Aorta (tissue), 5 donors: ENCODE measurements at places on chromosomes 7 and 10. TPM values are rescaled to one million over a fixed set of nuclear protein-coding genes. Genes with fewer than 3 reads are reported as not detected.

GRCh38 chr10:83680470-83680891, 458.8 kb upstream of the GHITM start:
- DNase-seq = no peak

Gene ATG9B
- total RNA-seq = 0.12 TPM

Gene DYNC1I1
- total RNA-seq = 11.0 TPM

Gene PNLIPRP3
- not detected for total RNA-seq

DNA sequence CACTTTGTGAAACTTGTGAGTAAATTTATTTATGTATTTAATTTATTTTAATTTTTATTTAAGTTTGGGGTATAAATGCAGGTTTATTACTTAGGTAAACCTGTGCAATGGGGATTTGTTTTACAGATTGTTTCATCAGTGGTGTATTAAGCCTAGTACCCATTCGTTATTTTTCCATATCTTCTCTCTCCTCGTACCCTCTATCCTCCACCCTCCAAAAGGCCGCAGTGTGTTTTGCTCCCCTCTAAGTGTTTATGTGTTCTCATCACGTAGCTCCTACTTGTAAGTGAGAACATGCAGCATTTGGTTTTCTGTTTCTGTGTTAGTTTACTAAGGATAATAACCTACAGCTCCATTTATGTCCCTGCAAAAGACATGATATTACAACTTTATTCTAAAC, 145.4 kb upstream of the SMIM30 start:
- no peak for DNase-seq

GRCh38 chr10:103449208-103450144, 2.7 kb downstream of the CALHM2 start:
- no peak for DNase-seq

- no peak for DNase-seq
These were observed 48.4 kb downstream of the GATA3 start for GRCh38 chr10:8102708-8103401.

- no peak for DNase-seq
These were observed 147.5 kb downstream of the PCDH15 start for GRCh38 chr10:54653518-54653917.

- no peak for DNase-seq
These were observed 35.2 kb downstream of the EEPD1 start for GRCh38 chr7:36188266-36188665.

DNA sequence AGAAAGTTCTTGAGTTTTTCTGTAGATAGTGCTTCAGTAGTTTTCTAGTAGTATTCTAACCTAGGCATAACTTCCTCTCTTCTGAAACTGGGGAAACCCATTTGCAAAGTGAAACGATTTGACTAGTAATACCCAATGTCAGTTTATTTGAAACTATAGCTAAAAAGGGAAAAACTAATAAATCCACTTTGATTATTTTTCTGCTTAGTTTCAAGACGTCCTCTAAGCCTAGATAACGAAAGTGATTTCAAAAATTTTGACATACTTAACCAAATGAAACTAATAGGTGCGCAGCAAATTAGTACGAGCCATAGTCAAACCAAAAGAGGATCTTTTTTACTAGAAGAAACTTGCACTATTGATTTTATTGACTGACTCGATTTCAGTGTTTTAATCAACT, 9.8 kb upstream of the SP8 start:
- no peak for DNase-seq

- DNase-seq = no peak
These were observed 158.6 kb upstream of the PITRM1 start for GRCh38 chr10:3331187-3331586.

DNA sequence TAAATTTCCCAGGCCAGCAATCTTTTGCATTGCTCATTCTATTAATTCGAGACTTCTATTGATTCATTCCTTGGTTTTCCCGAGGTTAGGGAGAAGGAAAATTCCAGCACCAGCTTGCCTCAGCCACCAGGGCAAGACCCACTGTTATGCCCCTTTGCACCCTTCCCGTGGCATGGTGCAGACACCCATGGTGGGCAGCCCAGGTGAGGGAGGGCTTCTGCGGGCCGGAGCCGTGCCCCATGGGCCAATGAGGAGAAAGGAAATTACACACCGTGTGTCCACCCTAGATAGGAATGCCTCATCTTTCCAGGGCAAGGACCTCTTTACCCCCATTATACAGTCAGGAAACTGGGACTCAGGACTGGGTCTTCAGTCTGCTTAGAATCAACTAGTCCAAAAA, 4.5 kb upstream of the GRID1 start:
- DNase-seq = peak; percentile 1

Gene GRM3
- not detected for total RNA-seq

GRCh38 chr10:101018118-101018599, 12.8 kb downstream of the PDZD7 start:
- DNase-seq = peak; percentile 62

DNA sequence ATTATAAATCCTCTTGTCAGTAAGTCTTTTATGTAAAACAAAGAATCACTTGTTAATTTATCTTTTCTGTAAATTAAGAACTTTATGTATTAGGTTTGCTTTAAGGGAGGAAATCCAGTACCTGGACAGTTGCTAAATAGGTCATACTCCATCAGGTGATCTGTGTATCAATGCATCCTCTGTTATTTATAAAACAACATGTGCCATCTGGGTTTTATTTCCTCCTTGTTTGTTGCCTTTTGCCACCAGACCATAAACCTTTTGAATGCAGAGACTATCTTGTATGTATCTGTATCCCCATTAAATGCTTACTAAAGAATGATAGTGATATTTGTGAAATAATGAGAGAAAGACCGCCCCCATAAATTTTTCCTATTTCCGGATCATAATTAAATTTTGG, 70.0 kb downstream of the SLC35B4 start:
- no peak for DNase-seq

GRCh38 chr7:152866125-152866524, 106.6 kb downstream of the ACTR3B start:
- DNase-seq = no peak

Gene DPP6
- not detected for total RNA-seq

- no peak for DNase-seq
These were observed 287.0 kb upstream of the CDC14C start for GRCh38 chr7:48637382-48637781.

DNA sequence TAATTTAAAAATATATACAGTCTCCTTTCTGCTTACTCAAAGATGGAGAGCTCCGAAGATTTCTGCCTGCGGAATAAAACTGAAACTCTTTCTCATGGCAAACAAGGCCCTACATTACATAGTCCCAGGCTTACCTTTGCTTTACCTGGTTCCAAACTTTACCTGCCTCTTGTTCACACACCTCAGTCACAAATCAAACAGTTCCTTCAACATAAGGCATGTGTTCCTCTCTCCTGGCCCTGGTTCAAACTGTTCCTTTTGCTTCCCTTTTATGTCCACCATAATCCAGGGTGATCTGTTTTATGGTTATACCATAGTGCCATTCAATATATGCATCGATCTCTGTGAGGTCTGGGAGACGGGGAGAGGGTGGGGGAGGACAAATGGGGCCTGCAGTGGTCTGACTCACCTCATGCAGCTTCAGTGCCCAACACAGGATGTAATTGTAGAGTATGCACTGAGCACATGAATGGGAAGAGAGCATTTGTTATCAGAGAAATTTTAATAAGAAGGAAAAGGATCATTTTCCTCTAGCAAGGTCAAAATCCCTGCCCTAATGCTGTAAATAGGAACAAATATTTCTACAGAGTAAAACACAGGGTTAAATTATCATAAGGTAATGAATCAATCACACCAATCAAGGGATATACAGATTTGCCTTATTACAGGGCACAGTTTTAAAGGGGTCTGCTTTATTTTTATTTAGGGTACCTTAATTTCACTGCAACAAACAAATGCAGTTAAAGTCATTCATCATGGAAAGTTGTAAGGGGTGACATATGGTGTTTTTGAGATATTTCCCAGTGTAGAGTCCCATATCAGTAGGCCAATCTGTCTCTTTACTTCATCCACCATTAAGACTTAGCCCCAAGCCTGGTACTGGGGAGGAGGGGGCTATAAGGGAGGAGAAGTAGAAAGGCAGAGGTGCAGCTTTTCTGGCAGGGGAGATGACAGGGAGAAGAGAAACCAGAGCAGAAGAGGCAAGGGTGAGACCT, 88.8 kb upstream of the PDE1C start:
- DNase-seq = no peak

- DNase-seq = no peak
These were observed 141.3 kb downstream of the PTPRN2 start for GRCh38 chr7:158446281-158446680.

DNA sequence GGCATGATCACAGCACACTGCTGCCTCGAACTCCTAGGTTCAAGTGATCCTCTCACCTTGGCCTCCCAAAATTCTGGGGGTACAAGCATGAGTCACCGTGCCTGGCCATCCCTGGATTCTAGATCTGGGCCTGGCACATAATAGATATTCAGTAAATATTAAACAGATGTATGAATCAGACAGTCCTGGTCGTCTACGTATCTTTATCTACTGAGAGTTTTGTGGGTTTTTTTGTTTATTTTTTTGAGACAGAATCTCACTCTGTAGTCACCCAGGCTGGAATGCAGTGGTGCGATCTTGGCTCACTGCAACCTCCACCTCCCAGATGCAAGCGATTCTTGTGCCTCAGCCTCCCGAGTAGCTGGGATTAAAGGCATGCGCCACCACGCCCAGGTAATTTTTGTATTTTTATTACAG, 24.3 kb upstream of the ITGB1 start:
- DNase-seq = no peak

- DNase-seq = peak; percentile 89
These were observed 1.4 kb downstream of the HTRA1 start for GRCh38 chr10:122462533-122463465.

DNA sequence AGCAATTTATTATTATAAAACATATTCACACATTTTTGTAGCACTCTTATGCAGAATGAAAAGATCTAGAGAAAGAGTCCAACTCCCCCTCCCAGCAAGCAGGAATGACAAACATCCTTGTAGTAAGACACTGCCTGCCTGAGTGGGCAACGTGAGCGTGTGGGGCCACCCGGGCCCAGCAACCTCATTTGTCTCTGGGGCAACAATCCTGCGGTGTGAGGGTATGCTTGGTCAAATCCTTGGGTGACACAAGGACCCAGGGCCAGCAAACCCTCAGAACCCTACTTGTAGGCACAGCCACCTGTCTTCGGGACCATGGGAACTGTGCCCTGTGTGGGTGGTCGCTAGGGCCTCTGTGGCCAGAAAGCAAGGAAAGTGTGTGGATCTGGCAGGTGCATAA, 10.7 kb downstream of the RHEB start:
- no peak for DNase-seq

DNA sequence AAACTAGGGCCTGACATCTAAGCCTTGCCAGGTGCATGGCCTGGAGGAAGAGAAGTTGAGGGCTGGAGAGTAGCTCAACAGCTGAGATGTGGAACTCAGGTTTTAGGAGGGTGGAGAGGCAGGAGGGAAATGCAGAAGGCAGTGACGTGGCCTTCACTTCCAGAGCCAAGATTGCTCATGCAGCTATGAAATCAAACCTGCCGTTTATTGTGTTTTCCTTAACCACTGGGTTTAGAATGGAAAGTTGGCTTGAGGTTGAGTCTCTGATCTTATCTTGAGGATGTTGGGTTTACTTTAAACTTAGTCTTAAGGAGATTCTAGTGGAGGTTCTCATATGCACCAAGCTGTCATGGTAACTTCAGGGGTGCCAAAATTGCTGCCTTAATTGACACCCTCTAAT, 178.6 kb downstream of the SORCS3 start:
- DNase-seq = no peak

Gene RHEB
- 78.8 TPM for total RNA-seq

- DNase-seq = peak; percentile 76
These were observed 820 bp upstream of the NRG3 start for GRCh38 chr10:81873932-81874816.

- DNase-seq = no peak
These were observed 305.5 kb downstream of the DNAJB9 start for GRCh38 chr7:108875139-108875538.

DNA sequence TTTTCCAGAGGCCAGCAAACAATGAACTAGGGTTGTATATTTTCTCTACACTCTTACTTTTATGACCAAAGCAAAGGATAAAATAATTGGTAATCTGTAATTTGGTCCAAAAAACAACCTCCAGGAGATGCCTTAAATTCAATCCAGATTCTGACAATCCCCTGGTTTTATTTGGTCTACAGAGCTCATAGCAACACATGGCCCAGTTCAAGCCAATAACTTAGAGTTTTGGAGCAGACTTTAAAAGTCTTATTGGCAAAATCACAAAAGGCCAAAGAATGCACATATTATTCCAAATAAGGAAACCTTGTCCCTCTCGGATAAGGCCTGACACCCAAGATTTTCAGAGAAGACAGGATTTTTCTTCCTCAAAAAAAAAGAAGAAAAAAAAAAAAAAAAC, 51.9 kb downstream of the SORBS1 start:
- DNase-seq = no peak

Gene EPO
- not detected for total RNA-seq

Gene TRPV5
- total RNA-seq = not detected

- no peak for DNase-seq
These were observed 1.8 kb downstream of the GSTO1 start for GRCh38 chr10:104256335-104256961.

Gene FOXI2
- 0.23 TPM for total RNA-seq

GRCh38 chr10:20963056-20963455, 65.9 kb upstream of the NEBL start:
- DNase-seq = no peak
